ENCODE measurements at places on chromosomes 12 and 14.
A peak's percentile ranks its signal among the peaks of the same experiment; 100 is the strongest.

GRCh38 chr12:58148405-58148804 lies 207.0 kb downstream of the ATP23 start:
- DNase-seq, result no peak

DNA sequence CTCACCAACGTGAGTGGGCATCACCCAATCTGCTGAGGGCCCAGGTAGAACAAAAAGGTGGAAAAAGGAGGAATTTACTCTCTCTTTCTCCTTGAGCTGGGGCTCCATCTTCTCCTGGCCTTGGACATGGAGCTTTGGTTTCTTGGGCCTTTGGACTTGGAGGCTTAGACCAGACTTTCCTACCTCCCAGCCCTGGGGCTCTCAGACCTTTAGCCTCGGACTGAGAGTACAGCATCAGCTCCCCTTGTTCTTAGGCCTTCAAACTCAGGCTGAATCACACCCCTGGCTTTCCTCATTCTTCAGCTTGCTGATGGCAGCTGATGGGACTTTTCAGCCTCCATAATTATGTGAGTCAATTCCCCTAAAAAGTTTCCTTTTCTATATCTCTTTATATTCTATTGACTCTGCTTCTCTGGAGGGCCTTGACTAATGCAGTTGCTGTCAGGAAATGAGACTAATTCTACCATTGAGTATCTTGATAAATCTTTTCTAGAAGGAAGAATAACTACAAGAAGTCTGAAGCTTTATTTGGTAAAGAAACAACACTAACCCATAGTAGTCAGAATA lies 15.9 kb upstream of the CLEC4E start:
- no peak for DNase-seq

GRCh38 chr12:114767084-114767760 lies 83.2 kb upstream of the TBX3 start:
- no peak for DNase-seq

DNA sequence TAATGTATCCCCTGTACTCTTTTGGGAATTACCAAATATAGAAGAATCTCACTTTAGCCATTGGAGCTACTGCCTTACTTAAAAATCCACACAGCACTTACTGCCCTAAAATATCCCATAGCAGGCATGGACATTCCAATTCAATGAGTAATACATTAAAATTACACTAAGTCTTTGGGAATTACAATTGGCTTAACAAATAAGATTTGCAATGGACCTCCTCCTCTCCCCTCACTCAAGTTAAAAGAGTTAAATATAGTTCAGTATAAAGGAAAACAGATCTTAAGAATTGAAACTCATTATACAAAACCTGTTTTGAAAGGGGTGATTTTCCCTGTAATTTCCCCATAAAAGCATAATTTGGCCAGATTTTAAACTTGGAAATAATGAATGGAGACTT lies 477.1 kb downstream of the SLC16A7 start:
- no peak for DNase-seq

GRCh38 chr12:10368206-10369171 lies 21.4 kb downstream of the KLRK1 start:
- DNase-seq, result no peak

DNA sequence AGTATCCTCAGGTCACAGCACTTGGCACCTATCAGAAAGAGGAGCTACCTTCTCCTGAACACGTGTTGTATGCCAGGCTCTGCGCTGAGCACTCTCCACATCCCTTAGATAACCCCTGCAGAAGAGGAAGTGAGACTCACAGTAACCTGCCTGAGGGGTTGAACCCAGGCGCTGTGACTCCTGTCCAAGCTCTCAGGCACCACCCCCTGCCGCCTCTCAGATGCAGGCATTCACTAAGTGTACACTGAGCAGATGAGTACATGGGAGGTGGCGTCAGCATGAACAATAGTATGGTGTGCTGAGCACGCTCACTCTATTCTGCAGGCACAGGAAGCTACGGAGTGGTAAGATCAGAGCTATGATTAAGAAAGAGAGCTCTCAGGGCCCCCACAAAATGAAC lies 21.0 kb upstream of the RIC8B start:
- DNase-seq, result peak; percentile 63

DNA sequence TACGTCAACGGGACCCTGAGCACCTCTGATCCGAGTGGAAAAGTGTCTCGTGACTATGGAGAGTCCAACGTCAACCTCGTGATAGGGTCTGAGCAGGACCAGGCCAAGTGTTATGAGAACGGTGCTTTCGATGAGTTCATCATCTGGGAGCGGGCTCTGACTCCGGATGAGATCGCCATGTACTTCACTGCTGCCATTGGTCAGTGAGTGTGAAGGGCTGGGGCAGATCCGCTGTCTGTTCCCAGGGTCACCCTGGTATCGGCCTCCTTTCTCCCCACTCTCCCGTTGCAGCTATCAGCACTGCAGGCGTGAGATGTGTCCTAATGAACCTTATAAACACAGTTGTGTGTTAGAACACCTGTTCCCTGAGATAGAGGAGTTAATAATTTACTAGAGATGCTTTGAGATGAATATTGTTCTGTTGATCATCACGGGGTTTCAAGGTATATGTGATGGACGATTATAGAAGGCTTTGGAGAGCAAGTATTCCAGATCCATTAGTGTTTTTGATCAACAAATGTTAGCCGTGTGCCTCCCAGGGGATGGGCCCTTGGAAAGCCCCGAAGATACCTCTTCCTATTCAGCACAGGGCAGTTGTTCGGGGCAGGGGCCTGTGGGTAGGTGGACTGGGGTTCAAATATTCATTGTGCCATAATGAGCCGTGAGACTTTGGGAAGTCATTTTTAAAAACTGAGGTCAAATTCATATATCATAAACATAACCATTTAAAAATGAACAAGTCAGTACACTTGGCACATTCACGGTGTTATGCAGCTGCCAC lies 33.6 kb downstream of the ADGRD1 start:
- DNase-seq, result no peak

- DNase-seq, result no peak
These were observed 926.2 kb downstream of the VRK1 start for GRCh38 chr14:97723351-97723750.

GRCh38 chr12:42102720-42103119 lies 42.0 kb downstream of the GXYLT1 start:
- no peak for DNase-seq

- peak; percentile 19 for DNase-seq
These were observed 33.7 kb upstream of the PPP1CC start for GRCh38 chr12:110776410-110776809.

DNA sequence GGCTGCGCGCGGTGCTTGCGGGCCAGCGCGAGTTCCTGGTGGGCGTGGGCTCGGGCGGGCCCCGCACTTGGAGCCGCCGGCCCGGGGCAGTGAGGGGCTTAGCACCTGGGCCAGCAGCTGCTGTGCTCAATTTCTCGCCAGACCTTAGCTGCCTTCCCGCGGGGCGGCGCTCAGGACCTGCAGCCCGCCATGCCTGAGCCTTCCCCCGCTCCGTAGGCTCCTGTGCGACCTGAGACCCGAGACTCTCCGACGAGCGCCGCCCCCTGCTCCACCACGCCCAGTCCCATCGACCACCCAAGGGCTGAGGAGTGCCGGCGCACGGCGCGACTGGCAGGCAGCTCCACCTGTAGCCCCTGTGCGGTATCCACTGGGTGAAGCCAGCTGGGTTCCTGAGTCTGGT lies 46.0 kb upstream of the PLEKHG3 start:
- no peak for DNase-seq

GRCh38 chr12:6215932-6216494 lies 15.8 kb downstream of the CD9 start:
- no peak for DNase-seq

GRCh38 chr14:97266653-97267052 lies 469.5 kb downstream of the VRK1 start:
- DNase-seq, result no peak

DNA sequence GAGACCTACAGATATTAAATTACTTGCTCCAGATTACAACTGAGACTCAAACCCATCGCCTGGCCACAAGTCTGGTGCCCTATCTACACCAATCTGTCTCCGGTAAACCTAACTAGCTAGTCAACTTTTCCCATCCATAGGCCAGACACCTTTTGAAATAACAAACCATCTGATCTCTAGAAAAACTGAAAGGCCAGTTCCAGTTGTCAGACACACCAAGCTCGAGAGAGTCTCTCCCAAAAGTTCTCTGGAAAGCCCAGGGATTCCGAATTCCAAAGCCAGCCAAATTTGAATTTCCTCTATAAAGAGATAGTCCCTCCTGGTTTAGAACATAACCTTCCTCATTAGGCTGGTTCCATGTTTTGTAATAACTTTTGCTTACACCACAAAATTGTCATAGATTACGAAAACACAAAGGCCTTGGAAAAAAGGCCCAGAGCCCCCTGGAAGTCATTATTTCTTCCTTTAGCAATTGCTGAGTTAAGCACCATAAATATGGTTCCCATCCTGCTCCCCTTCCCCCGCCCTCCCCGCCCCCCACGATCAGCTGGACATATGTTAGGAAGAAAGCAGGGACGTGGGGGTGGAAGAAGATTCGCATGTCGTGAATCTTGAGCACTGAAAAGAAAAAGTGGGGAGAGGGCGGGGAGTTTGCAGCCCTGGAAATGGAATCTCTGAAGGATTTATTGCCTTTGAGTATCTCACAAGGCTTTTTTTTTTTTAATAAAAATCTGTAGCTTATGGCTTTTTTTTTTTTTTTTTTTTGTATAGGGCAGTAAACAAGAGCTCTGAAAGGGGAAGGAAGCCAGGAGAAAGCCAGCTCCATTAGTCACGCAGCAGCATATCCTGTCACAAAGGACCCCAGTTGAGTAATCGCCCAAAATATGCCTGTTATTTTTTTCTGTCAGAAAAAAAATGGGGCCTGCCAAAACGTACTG lies 110.4 kb downstream of the ZFP36L1 start:
- peak; percentile 86 for DNase-seq

DNA sequence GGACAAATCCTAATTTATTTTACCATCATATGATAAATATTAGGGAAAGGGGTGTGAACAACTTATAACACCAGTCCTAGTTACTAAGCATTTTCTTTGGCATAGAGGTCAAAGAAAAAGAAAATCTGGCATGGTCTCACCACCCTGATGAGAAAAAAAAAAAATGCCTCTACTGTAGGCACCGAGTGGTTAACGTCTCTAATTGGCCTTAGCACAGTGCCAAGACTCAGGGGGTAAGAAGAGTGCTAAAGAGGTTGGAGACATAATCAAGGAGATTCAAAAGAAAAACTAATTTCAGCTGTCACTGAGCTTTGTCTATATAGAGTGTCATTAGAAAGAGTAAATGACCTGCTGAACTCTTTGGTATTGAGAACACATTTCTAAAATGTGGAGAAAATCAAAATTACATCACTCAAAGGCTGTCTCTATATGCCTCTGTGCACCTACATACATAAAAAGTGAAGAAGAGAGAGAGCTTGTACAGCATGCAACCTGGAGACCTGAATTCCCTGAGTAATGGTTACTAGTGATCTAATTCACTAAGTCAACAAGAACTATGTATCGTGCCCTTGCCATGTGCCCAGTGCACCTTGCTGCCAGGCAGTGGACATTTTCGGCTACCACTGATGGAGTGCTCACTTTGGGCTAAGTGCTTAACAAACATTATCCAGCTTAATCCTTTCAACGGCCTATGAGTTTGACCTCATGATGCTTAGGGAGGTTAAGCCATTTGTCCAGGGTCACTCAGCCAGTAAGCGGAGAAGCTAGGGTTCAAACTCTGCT lies 113.8 kb upstream of the G2E3 start:
- no peak for DNase-seq

DNA sequence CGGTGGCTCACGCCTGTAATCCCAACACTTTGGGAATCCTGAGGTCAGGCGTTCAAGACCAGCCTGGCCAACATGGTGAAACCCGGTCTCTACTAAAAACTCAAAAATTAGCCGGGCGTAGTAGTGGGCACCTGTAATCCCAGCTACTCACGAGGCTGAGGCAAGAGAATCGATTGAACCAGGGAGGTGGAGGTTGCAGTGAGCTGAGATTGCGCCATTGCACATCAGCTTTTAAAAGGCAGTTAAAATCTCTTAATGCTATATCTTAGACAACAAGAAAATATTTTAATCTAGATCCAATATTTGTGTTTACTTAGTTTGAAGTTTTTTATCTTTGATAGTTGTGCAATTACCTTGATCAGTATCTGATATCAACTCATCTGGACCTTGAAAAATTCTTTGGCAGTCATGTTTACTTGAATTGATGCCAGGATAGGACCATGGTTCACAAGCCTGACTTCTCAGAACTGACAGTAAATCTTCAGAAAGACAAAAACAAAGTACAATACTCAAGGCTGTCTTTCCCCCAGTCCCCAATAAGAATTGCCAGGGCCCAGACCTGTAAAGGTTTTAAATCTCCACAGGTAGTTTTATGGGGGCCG lies 135.0 kb upstream of the AEBP2 start:
- no peak for DNase-seq

GRCh38 chr12:108896817-108897216 lies 16.9 kb downstream of the DAO start:
- no peak for DNase-seq

- DNase-seq, result no peak
These were observed 53.0 kb downstream of the PKP2 start for GRCh38 chr12:32843528-32844095.

DNA sequence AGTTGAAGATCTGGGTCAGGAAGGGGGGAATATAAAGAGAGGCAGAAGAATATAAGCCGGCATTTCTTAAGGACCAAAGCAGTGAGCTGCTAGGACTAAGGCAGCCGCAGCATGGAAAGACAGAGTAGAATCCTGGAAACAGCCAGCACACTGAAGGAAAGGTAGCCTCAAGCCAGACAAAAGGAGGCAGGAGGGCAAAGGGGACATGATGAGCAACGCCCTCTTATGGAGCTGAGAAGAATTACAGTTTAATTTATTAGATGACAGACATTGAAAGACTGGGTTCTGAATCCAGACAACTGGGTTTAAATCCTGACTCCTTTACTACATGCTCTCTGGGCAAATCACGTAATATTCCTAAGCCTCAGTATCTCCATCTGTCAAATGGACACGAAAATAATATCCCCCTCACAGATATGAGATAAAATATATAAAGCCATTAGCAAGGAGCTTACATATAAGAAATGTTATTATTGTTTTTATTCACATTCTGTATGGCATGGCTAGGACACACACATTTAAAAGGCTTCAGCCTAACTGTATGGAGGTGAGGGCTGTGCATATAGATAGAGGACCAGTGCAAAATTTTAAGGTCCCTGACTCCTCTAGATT lies 8.1 kb upstream of the PCED1B start:
- DNase-seq, result peak; percentile 43

- no peak for DNase-seq
These were observed 110.9 kb upstream of the TSPAN8 start for GRCh38 chr12:71268598-71269280.

GRCh38 chr14:69087061-69087461 lies 65.9 kb downstream of the DCAF5 start:
- DNase-seq, result no peak

GRCh38 chr12:15526033-15526432 lies 203.7 kb downstream of the PTPRO start:
- peak; percentile 75 for DNase-seq

GRCh38 chr12:91191513-91192111 lies 9.0 kb upstream of the DCN start:
- no peak for DNase-seq

DNA sequence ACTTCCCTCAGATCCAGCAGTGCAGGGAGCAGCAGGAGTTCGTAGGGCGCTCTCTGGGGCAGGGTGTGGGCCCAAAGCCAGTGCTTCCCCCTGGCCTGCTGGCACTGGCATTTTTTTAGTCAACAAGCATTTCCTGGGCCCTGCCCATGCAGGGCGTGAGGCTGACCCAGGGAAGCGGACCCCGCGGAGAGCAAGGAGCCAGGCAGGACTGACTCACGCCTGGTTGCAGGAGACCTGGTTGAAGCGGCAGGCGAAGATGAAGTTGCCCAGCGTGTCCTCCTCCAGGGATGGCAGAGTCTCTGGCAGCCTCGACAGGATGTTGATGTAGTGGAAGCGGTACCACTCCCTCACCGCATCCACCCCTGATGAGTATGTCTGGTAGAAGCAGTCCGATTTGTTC lies 13.5 kb downstream of the SCNN1A start:
- DNase-seq, result no peak

- DNase-seq, result no peak
These were observed 1.7 kb upstream of the EIF5 start for GRCh38 chr14:103332143-103332919.

Data from B cell (primary cell).